Fibroblast of pulmonary artery (primary cell): ENCODE measurements at places on chromosomes 7 and 10.

GRCh38 chr7:151003572-151003971 lies 12.8 kb downstream of the NOS3 start:
- DNase-seq, result no peak

DNA sequence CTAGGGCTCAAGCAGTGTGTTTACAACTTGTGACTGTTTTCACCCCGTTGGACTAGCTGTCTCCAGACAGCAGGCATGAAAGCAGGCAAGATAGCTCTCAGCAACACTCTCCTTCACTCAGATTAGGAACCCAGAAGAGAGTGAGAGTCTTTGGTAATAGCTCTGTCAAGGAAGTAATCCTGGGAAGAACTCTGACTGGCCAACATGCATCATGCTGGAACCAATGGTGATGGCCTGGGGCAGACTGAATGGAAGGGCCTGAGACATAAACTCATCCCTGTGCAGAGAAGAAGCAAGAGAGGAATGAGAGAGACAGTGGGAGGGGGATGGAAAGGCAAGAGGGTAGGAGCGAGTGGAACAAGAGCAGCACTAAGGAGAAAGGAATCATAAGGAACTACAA lies 48.9 kb downstream of the AKR1D1 start:
- DNase-seq, result peak; percentile 21

GRCh38 chr7:107154826-107155225 lies 14.0 kb upstream of the HBP1 start:
- no peak for DNase-seq

DNA sequence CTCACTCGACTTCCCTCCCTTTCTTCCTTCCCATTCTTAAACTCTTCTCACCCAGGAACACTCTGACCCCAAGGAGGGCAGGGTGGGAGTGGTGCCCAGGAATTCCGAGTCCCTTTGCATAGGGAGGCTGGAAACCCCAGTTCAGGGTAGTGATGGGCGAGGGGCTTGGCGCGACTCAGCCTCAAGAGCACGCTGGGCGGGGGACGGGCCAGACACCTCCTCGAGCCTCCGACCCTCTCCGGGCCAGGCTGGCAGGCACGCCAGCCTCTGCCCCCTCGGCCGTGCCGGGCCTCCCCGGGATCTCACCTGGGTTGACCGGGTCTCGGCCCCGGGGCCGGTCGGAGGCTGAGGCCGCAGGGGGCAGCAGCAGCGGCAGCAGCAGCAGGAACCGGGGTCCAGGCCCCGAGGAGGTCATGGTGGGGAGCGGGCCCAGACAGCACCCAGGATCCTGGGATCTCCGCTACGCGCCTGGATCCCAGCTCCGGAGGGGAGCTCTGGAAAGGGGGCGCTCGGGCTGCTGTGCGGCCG lies 457 bp downstream of the PLOD3 start:
- DNase-seq, result peak; percentile 34

DNA sequence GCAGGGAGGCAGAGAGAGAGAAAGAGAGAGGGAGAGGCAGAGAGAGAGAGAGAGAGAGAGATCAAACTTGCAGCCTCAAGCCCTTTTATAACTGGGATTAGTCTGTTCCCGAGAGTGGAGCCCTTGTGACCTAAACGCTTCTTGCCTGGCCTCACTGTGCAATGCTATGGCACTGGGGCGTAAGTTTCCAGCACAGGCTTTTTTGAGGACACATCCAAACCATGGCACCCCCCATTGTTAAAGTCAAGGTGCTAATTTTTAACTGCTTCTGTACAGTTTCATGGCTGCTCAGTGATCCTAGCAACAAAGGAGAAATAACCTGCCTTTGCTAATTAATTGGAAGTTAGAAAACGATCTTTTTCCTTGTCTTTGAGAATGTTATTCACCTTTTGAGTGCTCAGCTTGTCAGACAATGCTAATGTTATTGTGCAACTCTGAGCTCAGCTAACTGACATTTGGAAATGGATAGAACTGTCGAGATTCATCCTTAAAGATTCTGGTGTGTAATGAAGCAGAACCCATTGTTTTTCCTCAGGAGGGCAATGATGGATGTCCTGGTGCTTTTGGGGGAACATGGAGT lies 268.4 kb downstream of the GLRX3 start:
- no peak for DNase-seq

GRCh38 chr7:105016709-105017656 lies 3.0 kb downstream of the KMT2E start:
- DNase-seq, result peak; percentile 51
